Breast epithelium (tissue), 4 donors: ENCODE measurements at places on chromosomes 7 and 10. TPM values are rescaled to one million over a fixed set of nuclear protein-coding genes. Genes with fewer than 3 reads are reported as not detected.
A peak's percentile ranks its signal among the peaks of the same experiment; 100 is the strongest.

DNA sequence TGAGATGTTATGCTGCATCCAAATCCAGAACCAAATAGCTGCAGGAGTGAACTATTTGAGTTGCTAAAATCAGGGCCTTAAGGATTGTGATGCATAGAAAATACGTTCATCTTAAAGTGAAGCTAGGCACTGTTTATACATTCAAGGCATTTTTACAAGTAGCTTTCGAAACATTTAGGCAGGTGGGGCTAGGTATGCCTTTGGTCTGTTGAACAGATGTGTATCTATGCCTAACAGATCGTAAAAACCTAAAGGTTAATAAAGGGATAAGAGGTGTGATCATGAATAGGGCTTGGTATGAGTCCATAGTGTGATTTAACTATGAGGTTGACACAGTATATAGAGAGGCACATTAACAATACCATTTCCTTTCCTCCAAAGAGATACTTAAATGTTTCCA lies 262.5 kb downstream of the SEMA3D start:
- DNase-seq, result no peak

DNA sequence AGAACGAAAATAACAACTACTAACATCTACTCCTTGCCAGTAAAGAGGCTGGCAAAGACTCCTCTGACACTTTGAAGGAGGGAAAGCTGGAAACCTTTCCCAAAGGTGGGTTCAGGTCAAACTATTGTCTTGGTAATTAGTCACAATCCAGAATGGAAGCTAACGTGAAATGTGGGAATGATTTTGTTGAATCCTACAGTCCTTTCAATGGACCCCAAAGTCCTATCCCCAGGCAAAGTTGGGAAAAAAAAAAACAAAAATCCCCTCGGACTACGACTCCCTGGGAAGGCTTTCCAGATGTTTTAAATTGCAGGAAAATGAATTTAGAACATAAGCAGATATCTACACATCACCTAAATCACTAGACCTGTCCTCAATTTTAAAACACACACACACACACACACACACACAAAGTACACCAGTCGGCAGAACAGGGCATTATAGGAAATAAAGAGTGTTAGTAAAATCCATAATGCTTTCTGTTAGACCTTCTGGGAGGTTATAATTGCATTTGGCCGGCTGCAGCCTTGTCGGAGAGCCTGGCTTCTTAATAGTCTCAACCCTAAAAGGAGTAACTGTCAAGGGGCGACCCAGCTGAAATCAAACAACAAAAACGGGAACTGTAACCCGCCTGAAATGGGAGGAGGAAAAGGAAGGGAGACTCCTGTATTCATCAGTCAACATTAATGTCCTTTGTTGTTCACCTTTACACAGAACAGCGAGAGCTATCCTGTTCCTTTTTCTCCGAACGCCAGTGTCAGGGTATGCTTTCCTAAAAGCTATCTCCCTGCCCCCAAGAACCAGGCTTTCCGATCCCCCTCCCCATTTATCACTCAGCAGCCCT lies 1.5 kb downstream of the DOCK4 start:
- DNase-seq, result no peak

GRCh38 chr7:13628239-13629001 lies 361.0 kb downstream of the ETV1 start:
- no peak for DNase-seq

- no peak for DNase-seq
Measured at GRCh38 chr10:12633776-12634620, 284.7 kb downstream of the CAMK1D start.

- no peak for DNase-seq
Measured at GRCh38 chr7:141729020-141729419, 9.1 kb upstream of the SSBP1 start.

DNA sequence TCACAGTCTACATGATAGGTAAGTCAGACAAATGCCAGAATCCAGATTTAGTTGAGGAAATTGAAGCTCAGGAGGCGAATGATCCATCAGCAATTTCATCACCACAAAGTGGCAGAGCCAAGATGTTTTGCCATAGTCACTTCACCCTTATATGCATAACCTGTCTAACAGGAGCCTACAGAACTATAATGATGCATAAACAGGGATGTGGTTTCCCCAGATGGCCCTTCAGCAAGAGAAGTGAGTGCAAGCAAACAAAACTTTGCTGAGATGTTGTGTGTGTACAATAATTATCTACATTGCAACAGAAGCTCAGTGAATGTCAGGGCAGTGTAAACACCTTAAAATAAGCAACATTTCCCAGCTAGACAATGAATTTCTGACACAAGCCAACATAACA lies 28.6 kb downstream of the PON3 start:
- no peak for DNase-seq

DNA sequence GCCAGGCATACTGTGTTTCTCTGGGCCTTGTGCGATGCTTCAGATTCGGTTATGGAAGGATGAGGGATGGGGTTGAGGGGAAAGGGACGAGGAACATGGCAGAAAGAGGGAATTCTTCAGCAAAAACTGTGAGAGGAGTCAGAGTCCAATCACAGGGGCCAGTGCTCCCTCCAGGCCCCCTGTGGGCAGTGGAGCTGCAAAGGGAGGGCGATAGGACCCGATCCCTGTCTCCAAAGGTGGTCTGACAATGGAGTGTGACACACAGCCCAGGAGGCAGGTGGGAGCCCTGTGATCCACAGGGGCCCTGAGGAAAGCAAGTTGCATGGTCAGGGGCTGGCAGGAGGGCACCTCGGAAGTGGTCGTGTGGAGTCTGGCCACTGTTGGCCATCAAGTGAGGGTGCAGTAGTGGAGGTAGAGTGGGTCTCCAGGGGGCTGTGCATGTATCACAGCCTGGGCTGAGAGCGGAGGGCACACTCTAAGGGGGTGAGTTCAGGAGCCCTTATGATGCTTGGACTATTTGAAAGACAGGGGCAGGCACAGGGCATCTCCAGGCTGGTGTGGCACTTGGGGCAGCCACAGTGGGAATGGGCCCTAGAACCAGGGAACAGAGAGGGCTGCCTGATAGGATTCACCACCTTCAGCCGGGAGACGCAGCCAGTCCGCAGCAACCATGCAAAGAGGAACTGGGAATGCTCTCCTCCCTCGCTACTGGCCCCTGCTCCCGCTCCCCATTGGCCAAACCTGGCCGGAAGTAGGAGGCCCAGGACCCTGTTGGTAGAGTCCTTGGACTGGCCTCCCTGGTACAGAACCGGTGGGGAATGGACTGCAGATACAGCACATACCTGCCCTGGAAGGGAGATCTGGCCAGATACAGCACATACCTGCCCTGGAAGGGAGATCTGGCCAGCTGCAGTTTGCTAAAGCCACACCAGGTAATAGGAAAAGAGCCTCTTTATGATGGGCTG lies 115.9 kb downstream of the ADCY1 start:
- DNase-seq, result peak; percentile 17

- DNase-seq, result no peak
Measured at GRCh38 chr10:74055383-74056049, 57.6 kb downstream of the VCL start.

- DNase-seq, result no peak
Measured at GRCh38 chr7:101671371-101672356, 42.6 kb upstream of the MYL10 start.

GRCh38 chr7:36440880-36441279 lies 51.2 kb downstream of the ANLN start:
- no peak for DNase-seq

GRCh38 chr10:122514045-122514840 lies 46.3 kb upstream of the DMBT1 start:
- no peak for DNase-seq

The NEUROD6 gene
- total RNA-seq, result not detected

GRCh38 chr7:5478568-5479430 lies 55.2 kb upstream of the TNRC18 start:
- DNase-seq, result no peak

- DNase-seq, result no peak
Measured at GRCh38 chr7:29230871-29231345, 36.3 kb downstream of the CHN2 start.

The MYOF gene
- 130 TPM for total RNA-seq

The CEP55 gene
- total RNA-seq, result 0.73 TPM

- DNase-seq, result no peak
Measured at GRCh38 chr7:101814081-101814990, 3.1 kb upstream of the CUX1 start.

The BEND7 gene
- total RNA-seq, result 19.3 TPM

The CYP2W1 gene
- not detected for total RNA-seq

DNA sequence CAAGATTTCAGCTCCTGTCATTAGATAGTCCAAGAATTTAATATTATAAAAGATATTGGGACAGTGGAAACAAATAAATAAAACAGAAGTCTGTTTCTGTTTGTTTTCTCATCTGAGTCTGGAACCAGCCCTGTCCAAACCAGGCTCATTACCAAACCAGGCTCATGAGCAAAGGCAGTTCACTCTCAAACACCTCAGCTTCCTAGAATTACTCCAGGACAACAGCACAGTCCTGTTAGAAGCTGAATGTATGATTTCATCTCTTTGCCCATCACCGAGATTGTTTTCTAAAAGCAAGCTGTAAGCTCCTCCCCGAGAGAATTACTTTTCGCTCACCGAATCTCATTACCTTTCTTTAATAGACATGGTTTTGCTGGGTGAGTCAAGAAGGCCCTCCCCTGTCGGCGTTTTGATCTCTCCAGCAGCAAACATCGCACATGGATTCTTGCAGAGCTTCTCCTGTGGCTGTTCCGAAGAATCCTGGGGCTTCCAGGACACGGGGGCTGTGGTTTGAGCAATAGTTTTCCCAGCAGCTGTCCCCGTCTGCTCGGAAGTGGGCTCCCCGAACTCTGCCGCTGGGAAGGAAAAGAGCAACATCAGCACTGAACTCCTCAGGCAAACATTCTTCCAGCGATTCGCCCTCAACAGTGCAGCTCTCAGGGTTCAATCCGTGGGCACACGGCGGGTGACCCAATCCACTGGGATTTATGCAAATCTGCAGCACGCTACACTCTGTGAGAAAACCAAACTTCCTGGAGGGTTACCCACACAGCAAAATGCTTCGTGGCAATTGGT lies 112.5 kb downstream of the SVIL start:
- DNase-seq, result no peak
